ENCODE measurements at places on chromosomes 6 and 20.

GRCh38 chr6:138857775-138858174 lies 61.9 kb downstream of the ECT2L start:
- DNase-seq: no peak

DNA sequence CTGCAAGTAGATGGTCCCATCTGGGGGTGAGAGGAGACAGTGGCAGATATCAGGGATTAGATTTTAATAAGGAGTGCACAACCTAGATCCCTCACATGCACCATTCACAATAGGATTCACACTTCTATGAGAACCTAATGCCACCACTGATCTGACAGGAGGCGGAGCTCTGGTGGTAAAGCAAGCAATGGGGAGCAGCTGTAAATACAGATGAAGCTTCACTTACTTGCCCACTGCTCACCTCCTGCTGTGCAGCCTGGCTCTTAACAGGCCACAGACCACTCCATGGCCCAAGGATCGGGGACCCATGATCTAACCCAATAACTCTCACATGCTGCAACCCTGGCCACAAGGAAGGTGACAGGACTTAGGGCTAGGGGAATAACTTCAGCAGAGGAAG lies 75.4 kb downstream of the ZNF133 start:
- no peak for DNase-seq

DNA sequence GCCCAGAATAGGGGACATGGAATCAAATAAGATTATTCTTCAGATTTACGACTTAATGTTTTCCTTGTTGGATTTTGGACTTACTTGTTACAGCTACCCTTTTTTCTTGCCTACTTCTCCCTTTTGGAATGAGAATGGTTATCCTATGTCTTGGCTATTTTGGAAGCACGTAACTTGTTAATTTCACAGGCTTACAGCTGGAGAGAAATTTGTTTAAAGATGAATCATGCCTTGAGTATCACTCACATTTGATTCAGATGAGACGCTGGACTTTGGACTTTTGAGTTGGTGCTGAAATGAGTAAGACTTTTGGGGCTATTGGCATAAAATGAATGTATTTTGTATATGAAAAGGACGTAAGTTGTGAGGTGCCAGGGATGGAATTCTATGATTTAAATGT lies 83.3 kb downstream of the SMPDL3A start:
- no peak for DNase-seq

GRCh38 chr20:57252559-57253162 lies 13.8 kb downstream of the BMP7 start:
- DNase-seq: no peak

- DNase-seq: no peak
Observed at GRCh38 chr6:2619651-2620050, 131.1 kb downstream of the MYLK4 start.

GRCh38 chr6:26205625-26206574 lies 118.7 kb downstream of the HFE start:
- no peak for DNase-seq

Data from activated CD4-positive, alpha-beta T cell treated with anti-CD3 and anti-CD28 coated beads, Interleukin-2, amount 50 U/mL, for 24 hours (primary cell).